ENCODE measurements at places on chromosomes 2 and 18.

GRCh38 chr2:204030322-204030721 is 93.8 kb downstream of the ICOS start:
- DNase-seq: no peak

DNA sequence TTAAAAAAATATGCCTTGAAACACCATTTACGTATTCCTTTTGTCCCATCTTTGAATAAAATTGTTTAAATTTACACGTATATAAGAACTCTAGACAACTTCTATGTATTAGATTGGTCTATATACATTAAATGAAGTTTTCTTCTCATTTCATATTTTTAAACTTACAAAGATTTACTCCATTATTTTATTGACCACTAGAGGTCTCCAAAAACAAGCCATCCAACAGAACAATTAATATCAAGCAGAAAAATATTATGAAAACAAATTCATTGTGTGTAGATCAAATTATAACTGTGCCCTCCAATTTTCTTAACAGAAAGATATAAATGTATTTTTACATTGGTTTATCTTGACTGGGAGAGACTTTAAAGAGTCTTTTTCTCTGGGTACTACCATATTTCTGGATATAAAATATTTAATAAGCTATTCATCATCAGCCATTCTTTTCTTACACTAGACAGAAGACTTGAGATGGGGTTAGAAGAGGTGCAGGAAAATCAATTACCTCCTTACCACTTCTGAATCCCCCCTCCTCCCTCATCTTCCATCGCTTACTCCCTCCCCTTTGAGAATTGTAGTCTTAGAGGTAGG is 66.5 kb downstream of the DPP4 start:
- DNase-seq: no peak

GRCh38 chr18:42069036-42069435 is 114.0 kb downstream of the PIK3C3 start:
- DNase-seq: no peak

DNA sequence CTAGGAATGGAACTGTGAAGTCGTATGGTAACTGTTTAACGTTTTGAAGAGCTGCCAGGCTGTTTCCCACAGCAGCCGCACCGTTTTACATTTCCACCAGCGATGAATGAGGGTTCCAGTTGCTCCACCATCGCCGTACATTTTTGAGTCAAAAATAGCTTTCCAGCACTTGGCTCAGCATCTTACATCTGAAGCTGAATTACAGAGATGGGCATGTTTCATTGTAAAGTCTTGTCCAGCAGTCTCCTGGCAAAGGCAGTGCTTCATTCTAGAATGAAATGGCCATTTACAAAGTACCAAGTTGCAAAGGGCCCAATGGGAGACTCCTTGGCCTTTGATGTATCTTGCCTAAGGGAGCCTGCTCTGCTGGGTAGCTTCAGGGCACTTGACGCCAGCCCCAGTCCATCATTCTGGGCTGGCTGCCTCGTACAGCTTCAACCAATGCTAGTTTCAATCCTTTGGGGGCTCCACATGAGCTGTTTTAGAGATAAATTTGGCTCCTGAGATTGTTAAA is 45.1 kb downstream of the ATIC start:
- DNase-seq: no peak

- no peak for DNase-seq
These were observed 5.2 kb downstream of the XRCC5 start for GRCh38 chr2:216114382-216114713.

GRCh38 chr2:143955401-143956065 is 564.4 kb downstream of the ZEB2 start:
- DNase-seq: no peak

- DNase-seq: no peak
These were observed 13.7 kb upstream of the ECEL1 start for GRCh38 chr2:232501331-232501771.

- DNase-seq: no peak
These were observed 209.6 kb upstream of the SLC39A10 start for GRCh38 chr2:195447323-195447975.

DNA sequence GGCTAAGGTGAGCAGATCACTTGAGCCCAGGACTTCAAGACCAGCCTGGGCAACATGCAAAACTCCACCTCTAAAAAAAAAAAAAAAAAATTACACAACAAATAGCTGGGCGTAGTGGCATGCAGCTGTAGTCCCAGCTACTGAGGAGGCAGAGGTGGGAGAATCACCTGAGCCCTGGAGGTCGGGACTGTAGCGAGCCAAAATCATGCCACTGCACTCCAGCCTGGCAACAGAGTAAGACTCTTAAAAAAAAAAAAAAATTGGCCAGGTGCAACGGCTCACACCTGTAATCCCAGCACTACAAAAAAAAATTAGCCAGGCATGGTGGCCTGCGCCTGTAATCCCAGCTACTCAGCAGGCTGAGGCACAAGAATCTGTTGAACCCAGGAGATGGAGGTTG is 7.3 kb downstream of the STARD7 start:
- DNase-seq: no peak

- DNase-seq: no peak
These were observed 33.8 kb upstream of the DNAJC10 start for GRCh38 chr2:182682210-182682609.

- DNase-seq: no peak
These were observed 118.8 kb upstream of the LHCGR start for GRCh38 chr2:48874282-48874681.

DNA sequence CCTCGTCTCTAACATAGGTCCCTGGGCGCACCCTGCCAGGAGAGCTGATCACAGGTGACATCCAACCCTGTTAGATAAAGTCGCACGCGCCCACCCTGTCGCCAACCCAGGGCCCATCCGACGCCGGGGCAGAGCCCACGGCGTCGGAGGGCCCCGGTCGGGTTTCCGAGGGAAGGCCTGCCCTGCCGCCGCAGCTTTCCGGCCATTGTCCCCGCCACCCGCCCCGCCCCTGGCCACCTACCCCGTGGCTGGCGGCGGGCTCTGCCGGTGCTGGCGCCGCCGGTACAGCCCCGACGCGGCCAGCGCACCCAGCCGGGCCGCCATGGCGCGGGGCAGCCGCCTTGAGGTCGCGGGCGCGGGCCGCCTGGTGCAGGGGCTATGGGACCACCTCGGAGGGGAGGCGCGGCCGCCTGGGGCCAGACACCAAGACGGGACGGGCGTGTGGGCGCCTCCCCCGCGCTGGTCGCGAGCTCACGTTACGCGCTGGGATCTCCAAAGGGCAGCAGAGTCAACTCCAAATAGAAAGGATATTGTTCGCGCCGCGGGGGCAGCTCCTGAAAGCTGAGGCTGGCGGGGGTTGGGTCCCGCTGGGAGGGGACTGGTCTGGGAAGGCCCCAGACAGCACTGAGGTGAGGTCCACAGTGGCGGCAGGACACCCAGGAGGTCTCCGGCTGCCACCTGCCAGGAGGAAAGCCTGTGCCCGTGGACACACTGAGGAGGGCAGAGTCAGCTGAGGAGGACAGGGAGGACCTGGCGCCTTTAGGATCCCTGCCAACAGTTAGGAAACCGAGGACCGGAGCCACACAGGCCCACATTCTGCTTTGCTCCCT is 11.1 kb downstream of the LIMS2 start:
- DNase-seq: peak; percentile 69

GRCh38 chr18:62420151-62420512 is 95.0 kb downstream of the TNFRSF11A start:
- no peak for DNase-seq
